CD4-positive, alpha-beta T cell treated with Interferon gamma for 1 hour (primary cell): ENCODE measurements at places on chromosomes 6 and 20.

GRCh38 chr6:162620073-162620472 lies 107.5 kb downstream of the PRKN start:
- no peak for DNase-seq

- DNase-seq = no peak
These were observed 29.5 kb downstream of the STX11 start for GRCh38 chr6:144179828-144180227.

DNA sequence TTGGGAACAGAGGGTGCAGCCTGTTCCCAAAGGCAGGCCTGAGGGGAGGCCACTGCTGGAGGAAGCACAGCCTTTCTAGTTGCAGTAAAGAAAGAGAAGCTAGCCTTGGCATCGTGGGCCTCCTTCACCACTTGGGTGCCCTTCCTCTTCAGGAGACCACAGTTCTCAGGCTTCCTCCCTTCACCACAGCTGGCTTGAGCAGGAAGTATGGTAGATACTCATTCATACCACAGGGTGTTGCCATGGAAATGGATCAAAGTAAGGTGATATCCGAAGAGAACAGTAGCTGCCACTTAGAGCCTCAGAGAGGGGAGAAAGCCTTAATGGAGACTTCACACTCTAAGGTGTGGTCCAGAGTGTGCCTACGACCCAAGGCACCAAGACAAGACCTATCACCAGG lies 120.4 kb upstream of the RIPOR2 start:
- peak; percentile 82 for DNase-seq

- DNase-seq = no peak
These were observed 173.6 kb upstream of the ARG1 start for GRCh38 chr6:131399433-131399832.

DNA sequence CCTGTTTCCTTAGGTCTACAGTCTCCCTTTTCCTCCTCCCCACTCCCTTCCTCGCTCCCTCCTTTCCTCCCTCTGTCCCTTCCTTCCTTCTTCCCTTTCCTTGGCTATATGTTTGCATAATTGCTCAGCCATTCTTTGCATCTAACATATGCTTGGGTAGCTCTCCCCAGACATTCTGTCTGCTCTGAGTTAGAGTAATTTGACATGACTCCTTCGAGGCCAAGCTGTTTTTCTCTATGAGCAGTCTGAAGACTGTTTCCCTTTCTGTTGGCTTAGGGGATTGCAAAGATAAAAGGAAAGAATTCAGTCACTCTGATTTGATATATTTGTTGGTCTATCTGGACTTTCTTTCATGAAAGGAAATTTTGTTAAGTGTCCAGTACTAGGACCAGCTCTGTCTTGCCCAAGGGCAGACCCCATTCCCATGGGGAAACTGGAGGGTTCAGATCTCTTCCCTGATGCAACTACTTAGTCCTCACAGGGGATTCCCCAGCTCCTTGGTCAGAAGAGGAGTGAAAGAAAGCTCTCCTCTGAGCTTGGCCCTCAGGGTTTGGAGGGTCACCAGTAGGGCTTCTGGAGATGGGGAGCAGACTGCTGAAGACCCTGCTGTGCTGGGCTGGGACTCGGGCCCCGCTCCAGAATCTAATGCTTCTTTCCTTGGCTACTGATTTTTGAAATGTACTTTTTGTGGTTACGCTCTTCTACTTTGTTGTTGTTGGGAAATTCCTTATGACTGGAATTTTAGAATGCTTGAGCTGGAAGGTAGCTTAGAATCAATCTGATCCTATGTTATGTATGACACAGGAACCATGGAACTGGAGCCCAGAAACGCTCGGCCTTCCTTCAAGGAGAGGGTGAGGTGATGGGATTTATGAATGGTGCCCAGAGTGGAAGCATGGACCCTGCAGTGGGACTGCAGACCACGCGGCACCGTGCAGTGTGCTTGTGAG lies 63.7 kb upstream of the SLC22A23 start:
- DNase-seq = no peak
